ENCODE measurements at places on chromosomes 2 and 18. TPM values are rescaled to one million over a fixed set of nuclear protein-coding genes. Genes with fewer than 3 reads are reported as not detected.

Gene KATNAL2
- 4.7 TPM for total RNA-seq

DNA sequence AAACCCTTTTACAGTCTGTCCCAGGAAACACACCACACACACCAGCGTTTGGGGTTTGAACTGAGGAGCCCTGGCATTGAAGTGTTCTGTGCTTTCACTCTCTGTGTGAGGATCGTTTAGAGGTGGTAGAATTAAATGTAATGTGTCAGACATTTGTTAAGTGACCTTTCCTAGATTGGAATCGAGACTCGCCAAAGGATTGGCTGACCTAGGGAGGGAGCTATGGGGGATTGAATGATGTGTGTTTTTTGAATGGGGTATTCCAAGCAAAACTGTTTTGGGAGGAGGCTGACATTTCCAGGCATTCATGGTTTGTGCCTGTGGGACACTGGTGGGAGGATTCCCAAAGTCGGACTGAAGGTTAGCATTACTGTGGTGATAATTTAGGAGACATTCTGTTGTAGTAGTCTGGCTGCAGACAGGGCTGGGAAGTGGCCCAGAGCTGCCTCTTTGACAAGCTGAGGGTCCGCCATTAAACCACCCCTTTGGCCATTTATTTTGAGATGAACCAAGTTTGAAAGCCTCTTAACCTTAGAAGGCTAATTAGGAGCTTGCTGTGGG lies 1.7 kb downstream of the MYO1B start:
- no peak for DNase-seq

Gene HRH4
- total RNA-seq, result 0.21 TPM

DNA sequence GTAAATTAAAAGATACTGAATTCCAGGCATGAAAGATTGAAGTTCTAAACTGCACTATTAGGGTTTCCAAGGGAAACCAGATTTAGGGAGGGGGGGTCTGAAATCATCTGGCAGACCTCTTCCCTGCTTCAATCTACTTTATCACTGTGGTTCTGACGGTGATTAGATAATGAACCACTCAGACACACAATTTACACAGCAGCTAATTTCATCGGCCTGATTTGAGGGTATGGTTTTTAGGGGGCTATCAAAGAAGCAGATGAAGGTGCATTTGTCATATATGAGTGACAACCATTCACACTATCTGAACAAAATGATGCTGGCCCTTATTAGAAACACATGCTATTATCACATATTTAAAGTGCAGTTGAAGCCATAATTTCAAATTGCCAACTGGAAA lies 106.0 kb downstream of the OLA1 start:
- DNase-seq, result no peak

Gene RND3
- total RNA-seq, result 63.7 TPM

GRCh38 chr2:74603282-74604000 lies 44.7 kb downstream of the M1AP start:
- no peak for DNase-seq

DNA sequence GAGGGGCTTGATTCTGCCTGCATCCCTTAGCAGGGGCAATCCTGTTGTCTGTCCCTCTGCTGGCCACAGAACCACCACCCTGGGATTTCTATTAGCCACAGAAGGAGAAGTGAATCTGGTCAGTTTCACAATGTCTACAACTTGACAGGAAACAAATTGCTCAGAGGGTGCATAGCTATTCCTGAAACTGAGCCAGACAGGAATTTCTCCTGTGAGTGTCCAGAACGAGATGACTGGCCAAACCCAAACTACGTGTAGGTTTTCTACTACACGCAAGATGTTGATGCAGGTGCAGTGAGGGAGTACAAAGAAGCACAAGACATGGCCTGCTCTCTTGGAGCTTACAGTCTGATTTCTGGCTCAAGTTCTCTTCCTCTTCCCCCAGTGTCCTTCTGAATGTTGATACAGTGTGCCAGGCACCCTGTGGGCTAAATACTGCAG lies 201.9 kb downstream of the CLIP4 start:
- peak; percentile 34 for DNase-seq

Gene SLC4A5
- total RNA-seq, result 2.6 TPM

Gene SLC30A3
- not detected for total RNA-seq

Gene CNNM3
- 17.1 TPM for total RNA-seq

- DNase-seq, result no peak
Measured at GRCh38 chr2:126367361-126367760, 288.6 kb upstream of the GYPC start.

GRCh38 chr2:148602885-148603561 lies 41.5 kb upstream of the EPC2 start:
- no peak for DNase-seq

Gene FSHR
- total RNA-seq, result not detected

GRCh38 chr18:76495435-76496193 lies 572 bp upstream of the ZNF516 start:
- DNase-seq, result peak; percentile 68

DNA sequence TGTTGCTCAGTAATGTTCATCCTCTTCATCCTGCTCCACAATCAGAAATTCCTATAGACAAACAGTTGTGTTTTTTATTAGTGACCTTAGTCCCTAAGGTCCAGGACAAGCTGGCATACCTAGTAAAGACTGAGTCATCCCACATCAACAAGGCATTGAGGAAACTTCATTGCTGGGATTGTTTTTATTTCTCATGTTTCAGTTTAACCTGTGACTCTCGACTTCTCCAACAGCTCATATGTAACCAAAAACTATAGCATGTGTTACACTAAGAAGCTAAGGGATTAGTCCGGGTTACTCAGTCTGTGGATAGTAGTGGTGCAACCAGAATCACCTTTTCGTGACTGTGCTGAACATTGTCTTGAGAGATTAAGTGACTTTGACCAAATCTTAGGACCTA lies 292.1 kb downstream of the RDH14 start:
- no peak for DNase-seq

- DNase-seq, result no peak
Measured at GRCh38 chr2:207128867-207129266, 36.9 kb downstream of the KLF7 start.

GRCh38 chr18:37460604-37461003 lies 105.0 kb downstream of the CELF4 start:
- DNase-seq, result peak; percentile 49

DNA sequence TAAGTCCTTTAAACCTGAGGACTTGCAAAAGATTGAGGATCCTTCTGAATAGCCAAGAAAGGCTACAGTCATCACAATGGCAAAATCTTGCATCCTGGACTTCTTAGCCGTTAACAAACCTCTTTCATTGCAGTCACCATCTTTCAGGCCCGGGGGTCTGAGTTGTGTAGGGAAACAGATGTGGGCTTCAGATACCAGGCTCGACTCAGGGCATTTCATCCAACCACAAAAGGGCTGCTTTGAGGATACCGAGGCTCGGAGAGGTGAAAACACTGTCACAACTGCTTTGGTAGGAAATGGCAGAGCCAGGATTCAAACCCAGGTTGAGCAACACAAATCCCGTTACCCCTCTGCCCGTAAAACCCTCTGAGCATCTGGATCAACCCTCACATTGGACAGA lies 147.4 kb downstream of the TFCP2L1 start:
- DNase-seq, result no peak

Gene SLC38A11
- total RNA-seq, result not detected

DNA sequence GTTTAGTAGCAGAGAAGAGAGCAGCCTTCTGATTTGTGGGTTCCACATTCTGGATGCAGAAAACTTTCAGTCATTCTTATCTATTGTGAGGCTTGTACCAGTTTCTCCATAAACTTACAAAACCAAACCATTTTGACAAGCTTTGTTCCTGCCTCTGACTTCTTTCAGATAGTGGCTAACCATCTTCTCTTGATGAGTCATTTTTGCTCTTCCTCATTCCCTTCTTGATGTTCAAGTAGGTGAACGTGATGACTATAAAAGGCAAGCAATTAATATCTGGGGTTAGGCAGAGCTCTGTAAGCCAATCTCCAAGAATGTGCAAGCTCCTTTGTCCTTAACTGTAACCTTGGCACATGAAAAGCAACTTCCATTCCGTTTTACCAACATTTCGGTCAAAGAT lies 2083.1 kb upstream of the PIK3C3 start:
- DNase-seq, result no peak

Gene FAM110C
- total RNA-seq, result 3.7 TPM

GRCh38 chr18:31250902-31251301 lies 67.1 kb upstream of the DSG1 start:
- DNase-seq, result no peak

DNA sequence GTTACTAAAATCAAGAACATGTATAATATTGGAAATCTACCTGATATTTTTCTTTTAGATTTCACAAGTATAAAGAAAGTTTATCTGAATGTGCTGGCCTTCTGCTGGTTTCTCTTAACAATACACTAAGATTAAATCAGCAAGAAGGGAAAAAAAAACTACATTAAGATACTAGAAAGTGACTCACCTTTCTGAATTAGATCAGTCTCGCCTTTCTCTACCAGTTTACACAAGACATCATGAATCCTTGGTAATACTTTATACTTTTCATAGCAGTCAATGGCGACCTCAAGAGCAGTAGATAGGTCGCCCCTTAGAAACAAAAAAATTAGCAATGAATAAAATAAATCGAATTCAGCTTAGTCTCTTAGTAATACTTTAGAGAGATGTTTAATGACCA lies 61.2 kb downstream of the LRPPRC start:
- no peak for DNase-seq

Gene CDH7
- total RNA-seq, result 0.62 TPM

DNA sequence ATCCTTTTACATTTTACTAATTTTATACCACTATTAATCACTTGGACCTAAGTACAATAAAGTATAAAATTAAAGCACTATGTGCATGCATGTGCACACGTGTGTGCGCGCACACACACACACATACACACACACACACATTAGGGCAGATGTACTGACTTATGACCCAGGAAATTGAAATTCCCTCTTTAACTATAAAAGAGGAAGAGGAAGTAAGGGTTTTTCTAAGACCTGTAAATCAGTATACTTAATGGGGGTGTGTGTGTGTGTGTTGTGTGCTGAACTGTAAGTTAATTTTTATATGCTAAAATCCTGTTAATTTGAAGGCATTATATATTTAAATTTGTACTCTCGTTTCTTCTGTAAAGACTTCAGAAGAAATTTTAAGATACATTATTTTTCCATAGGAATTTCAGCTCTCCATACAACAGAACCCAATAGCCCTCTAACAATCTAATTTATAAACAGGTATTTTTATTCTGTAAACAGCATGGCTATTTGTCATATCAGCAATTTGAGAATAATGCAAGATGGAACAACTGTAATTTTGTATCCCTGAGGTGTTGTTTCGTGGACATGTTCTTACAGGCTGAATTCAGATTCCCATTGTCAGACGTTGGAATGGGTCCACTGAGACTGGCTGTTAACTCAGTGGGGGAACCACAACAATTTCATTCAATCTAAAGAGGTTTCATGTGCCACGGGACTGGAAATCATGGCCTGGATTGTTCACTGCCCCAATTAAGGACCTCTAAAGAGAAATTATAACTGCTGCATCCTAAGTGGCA lies 90.9 kb downstream of the PLA2R1 start:
- no peak for DNase-seq

Gene SKA1
- total RNA-seq, result 2.6 TPM

- no peak for DNase-seq
Measured at GRCh38 chr18:48330016-48330991, 78.9 kb downstream of the ZBTB7C start.
